Right lobe of liver (tissue), 6 donors: ENCODE measurements at places on chromosomes 11 and 22.

- no peak for DNase-seq
Measured at GRCh38 chr11:64436000-64436399, 77.0 kb downstream of the RPS6KA4 start.

- DNase-seq: no peak
Measured at GRCh38 chr22:23801238-23801821, 14.6 kb downstream of the SMARCB1 start.

GRCh38 chr11:118180300-118180703 is 3.9 kb upstream of the SCN2B start:
- peak; percentile 45 for DNase-seq

- DNase-seq: no peak
Measured at GRCh38 chr22:39614442-39614841, 43.9 kb downstream of the CACNA1I start.

DNA sequence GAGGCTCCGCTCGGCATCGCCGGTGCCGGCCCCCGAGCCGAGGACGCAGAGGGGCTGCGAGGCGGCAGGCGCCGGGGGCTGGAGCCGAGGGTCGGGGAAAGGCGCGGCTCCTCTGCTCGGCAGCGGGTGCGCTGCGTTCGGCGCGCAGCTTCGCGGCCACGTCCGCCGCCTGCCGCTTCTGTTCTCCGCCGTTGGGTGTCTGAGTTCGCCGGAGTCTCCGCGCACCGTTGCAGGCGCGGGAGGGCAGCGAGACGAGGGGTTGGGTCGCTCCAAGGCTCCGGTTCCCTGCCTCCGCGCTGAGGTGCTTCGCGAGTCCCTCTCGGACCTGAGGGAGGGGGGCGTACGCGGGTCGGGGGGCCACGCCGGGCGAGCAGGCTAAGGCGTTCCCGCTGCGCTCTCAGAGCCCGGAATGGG is 347 bp downstream of the MN1 start:
- DNase-seq: no peak

- DNase-seq: peak; percentile 37
Measured at GRCh38 chr11:118914178-118914918, 11.4 kb downstream of the BCL9L start.

GRCh38 chr22:20983081-20983771 is 1.1 kb downstream of the LZTR1 start:
- no peak for DNase-seq

- no peak for DNase-seq
Measured at GRCh38 chr11:78802058-78802761, 227.5 kb upstream of the NARS2 start.

- DNase-seq: no peak
Measured at GRCh38 chr11:107669191-107669740, 42.6 kb downstream of the SLN start.

GRCh38 chr11:77503006-77503405 is 29.1 kb upstream of the PAK1 start:
- no peak for DNase-seq

- DNase-seq: no peak
Measured at GRCh38 chr11:100403816-100404215, 283.3 kb upstream of the ARHGAP42 start.

- no peak for DNase-seq
Measured at GRCh38 chr11:42319921-42320320, 860.5 kb upstream of the LRRC4C start.

- no peak for DNase-seq
Measured at GRCh38 chr11:9525116-9525515, 48.4 kb upstream of the WEE1 start.

DNA sequence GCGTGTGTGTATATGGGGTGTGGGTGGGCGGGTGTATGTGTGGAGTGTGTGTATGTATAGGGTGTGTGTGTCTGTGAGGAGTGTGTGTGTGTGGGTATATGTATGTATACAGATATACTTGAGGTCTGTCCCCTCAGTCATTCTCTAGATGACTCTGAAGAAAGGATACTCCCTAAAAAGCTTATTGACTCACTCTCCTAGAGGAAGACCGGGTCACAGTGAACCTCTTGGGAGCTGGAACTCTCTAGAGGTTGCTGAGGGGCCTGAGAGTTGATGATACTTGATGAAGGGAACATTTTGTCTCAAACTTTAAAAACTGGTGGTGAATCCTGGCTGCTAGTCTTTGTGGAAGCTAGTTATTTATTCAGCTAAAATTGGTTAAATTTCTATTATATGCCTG is 15.1 kb downstream of the STX3 start:
- DNase-seq: no peak

GRCh38 chr11:36469063-36469462 is 41.0 kb downstream of the TRAF6 start:
- DNase-seq: no peak

DNA sequence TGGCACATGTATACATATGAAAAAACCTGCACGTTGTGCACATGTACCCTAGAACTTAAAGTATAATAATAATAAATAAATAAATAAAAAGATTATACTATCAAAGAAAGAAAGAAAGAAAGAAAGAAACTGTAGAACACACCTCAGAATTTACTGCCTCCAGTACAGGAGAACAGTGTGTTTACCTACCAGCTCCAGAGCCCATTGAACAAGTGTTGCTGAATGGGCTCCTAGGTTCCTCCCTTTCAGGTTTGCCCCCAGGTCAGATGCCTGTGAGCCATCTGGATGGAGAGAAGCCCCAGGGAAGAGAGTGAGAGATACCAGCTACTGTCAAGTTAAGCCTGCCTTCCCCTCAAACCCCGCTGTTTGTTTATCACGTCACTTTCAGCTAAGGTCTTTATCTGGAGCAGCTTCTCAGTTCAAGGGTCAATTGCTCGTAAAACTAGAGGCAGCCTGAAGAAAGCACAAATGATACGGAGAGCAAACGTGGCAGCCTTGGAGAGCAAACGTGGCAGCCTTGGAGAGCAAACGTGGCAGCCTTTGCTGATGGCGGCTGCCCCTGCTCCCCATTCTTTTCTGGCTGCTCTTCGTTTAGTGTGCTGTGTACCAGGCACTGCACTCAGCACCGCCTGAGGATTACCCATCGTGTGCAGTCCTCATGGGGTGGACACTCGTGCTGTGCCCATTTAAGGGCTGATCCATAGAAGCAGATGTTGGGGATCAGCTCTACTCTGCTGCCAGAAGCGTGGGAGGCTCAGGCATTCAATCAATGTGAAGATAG is 111.7 kb downstream of the ADAMTS15 start:
- no peak for DNase-seq

- DNase-seq: no peak
Measured at GRCh38 chr11:6812390-6813005, 13.0 kb upstream of the OR6A2 start.

DNA sequence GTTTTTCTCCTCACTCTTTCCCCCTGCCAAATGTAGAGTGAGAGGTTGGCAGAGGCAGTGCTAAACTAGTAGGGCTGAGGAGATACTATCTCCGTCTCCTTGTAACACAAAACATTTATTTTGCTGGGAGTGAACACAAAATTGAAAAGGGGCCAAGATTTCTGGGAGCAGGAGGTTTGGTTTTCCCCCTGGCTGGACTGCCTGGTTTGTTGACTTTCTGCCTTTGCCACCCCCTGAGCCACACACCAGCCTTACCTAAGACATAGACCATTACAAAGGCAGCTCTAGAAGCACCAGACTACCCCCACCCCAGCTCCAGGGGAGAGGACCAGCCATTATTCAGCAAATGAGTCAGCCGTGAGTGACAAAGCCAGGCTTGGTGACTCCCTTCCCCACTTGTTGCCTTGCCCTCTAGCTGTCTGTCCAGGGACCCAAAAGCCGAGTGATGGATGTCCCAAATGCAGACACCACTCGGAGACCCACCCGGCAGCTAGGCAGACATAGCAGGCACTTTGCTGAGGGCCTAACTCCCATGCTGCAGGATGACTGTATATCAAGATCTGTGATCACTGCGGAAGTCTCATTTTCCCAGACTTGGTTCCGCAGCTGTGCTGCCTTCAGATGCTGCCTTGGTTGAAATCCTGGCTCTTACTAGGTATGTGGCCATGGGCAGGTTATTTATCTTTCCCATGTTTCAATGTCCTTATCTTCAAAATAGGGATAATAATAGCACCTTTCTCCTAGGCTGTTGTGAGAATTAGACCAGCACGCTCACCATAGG is 17.7 kb upstream of the CDON start:
- no peak for DNase-seq

GRCh38 chr11:125701018-125701610 is 20.5 kb upstream of the ACRV1 start:
- no peak for DNase-seq

GRCh38 chr11:89625171-89625570 is 84.9 kb upstream of the TRIM77 start:
- DNase-seq: no peak

DNA sequence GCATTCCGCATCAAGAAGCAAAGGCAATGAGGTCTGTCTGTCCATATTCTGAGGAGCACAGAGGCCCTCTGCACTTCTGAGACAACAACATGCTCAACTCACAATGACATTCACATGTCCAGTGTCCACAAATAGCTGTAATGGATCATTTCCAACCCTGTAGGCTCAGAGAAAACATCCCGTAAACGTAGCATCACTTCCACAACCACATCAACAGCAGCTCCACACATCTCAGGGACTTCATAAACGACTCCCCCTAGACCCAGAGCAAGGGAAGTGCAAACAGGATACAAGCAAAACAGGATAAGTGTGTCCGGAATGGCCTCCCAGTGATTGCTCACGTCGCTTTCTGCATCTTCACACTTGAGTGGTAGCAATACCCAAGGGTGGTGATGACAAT is 100.2 kb downstream of the SYN3 start:
- no peak for DNase-seq

GRCh38 chr11:41458641-41459040 is 811 bp downstream of the LRRC4C start:
- DNase-seq: no peak

GRCh38 chr22:22348127-22348814 is 103.7 kb downstream of the VPREB1 start:
- no peak for DNase-seq

- DNase-seq: no peak
Measured at GRCh38 chr22:35540595-35541253, at the start of gene RASD2. Gene RASD2 (plus strand): TSS chr22:35540831. CDS start chr22:35546810, 5,979 bp downstream.

DNA sequence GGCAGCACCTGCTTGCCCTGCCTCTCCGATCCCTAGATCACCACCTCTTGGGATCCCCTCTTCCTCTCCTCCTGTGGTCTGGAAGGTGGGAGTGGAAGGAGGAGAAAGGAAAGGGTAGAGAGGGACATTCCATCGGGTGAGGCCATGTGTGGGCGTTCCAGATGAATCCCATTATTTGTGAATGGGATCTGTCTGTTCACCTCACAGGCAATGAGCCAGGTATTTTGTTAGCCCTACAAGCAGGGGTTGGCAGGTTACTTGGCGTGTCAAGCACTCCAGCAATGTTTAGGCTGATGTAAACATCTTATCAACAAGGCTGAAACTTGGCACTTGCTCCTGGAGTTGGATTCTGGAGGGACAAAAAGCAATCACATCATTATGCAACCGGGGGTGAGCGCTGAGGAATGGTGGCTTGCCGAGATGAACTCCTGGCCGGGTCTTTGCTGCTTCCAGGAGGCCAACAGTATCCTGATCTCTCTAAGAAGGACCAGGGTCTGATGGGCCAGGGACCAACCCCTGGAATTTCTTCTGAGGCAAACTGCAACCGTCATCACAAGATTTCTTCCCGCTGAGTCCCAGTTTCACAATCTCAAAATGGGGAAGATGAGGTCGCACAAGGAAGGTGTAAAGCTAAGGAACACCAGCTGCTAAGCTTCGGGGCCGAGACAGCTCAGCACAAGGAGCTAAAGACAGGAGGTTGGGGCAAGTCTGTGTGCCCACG is 7.8 kb downstream of the ADAMTS8 start:
- DNase-seq: no peak

GRCh38 chr22:19605508-19606331 is 81.5 kb upstream of the CLDN5 start:
- peak; percentile 91 for DNase-seq

DNA sequence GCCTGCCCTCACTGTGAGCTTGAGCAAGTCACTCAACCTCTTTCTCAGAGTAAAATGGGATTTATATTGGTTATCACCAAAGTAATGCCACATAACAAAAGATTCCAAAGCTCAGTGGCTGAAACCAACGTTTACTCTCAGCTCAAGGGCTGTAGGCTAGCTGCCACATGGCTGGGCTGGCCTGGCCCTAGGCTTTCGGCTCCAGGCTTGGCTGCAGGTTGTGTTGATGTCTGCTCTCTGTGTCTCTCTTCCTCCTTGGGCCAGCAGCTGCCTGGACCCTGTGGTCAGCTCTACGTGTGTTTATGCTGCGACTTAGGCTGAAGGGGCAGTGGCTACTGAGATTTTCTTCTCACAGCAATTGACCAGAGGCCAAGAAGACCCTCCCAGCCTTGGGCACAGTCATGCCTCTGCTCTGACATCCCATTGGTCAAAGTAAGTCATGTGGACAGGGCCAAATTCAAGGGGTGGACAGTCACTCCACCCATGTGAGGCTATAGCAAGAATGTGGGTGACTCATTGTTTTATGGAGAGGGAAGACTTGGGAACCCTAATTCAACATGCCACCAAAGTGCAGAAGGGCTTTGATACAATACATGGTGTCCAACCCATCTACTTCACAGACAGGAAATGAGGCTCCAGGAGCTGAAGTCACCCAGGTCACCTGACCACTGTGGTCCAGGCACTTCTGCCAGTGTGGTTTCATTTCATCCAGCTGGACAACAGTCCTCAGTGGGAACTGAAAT is 90.6 kb downstream of the TSPAN18 start:
- no peak for DNase-seq

DNA sequence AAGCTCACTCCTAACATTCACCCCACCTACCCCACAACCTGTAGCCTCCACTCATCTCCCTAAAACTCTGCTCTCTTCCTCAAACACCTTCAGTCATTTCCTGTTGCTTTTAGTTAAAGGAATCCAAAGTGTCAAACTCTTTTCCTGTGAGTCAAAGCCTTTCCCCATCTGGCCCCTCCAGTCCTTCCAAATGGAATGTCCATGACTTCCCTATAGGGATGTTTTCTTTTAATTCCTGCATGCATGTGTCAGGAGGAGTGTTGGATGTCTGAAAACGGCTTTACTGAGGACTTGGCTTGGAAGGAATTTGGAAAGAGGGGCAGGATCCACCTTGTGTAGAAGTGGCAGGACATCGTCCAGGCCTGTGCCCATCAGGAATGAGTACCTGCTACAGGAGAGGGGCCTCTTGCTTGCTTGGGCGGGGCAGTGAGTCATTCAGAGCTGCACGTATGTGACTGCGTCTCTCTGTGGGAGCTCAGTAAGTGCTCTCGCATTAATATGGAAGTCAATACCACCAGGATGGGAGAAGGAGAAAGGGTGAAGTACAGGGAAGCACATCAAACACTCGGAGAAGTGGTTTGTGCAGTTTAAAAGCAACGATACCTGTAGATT is 491.9 kb downstream of the OPCML start:
- no peak for DNase-seq
